Suprapubic skin (tissue), 4 donors: ENCODE measurements at places on chromosomes 3 and 15. TPM values are rescaled to one million over a fixed set of nuclear protein-coding genes. Genes with fewer than 3 reads are reported as not detected.

CLDN18 gene
- total RNA-seq, result not detected

DNA sequence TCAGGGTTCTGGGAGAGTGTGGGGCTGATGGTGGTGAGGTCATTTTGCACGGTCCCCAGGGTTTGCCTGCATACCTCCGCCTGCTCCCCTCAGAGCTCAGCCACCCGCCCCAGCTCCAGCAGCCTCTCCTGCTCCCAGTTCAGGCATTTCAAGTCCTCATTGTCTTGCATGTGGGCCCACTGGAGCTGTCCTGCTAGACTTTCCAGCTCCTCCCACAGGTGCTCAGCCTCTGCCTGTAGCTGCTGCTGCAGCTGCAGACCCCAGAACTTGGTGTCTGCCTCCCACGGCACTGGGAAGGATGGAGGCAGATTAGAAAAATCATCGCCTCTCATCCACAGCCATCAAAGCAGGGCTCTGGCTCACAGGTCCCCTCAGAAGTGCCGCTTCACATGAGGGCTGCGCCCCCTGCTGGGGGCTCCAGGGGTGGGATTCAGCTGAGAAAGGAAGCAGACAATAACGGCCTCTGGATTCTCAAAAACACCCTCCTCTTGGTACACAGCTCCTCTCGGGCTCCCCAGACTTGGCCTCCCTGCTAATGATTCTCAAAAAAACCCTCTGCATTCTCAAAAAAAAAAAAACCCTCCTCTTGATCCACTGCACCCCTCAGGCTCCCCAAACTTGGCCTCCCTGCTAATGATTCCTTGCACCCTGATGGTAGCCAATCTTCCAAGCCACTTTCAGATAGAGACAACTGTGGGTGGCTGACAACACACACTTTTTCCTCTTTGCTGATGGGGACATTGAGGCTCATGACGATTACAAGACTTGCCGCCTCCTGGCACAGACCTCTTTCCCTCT is 89.3 kb upstream of the C2CD4B start:
- DNase-seq, result no peak

DNA sequence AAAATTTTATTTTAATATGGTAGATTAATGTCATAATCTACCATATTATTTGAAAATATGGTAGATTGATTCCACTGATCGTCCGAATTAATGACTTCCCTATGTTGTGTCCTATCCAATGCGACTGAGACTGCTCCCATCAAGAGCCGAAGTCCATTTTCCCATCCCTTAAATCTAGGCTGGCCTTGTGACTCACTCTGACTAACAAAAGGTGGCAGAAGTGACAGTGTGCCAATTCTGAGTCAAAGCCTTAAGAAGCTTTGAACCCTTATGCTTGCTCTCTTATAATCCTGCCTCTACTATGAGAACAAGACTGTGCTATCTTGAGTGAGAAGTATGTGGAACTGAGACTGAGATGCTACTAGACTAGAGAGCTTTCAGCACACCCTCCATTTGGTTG is 387.2 kb downstream of the ROBO1 start:
- DNase-seq, result no peak

GOLGA8T gene
- total RNA-seq, result not detected
